ENCODE measurements at places on chromosomes 5 and 9. TPM values are rescaled to one million over a fixed set of nuclear protein-coding genes. Genes with fewer than 3 reads are reported as not detected.

DNA sequence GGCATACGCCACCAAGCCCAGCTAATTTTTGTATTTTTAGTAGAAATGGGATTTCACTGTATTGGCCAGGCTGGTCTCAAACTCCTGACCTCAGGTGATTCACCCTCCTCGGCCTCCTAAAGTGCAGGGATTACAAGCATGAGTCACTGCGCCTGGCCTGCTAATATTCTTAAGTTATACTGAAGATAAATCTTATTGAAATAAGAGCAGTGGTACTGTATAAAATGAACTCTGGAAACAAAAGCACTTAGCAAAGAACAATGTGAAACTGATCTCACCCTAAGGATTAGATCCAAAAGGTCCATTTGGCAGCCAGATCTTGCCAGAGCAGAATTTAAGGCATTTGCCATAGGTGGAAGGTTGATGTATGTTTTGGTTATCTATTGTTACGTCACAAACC is 27.1 kb downstream of the CYSTM1 start:
- no peak for DNase-seq

SPATA31C1 gene
- not detected for total RNA-seq

GRCh38 chr5:51397996-51398395 is 14.7 kb downstream of the ISL1 start:
- peak; percentile 52 for DNase-seq

GRCh38 chr5:143337946-143338345 is 65.5 kb downstream of the NR3C1 start:
- no peak for DNase-seq

SAPCD2 gene
- 13.5 TPM for total RNA-seq

DNA sequence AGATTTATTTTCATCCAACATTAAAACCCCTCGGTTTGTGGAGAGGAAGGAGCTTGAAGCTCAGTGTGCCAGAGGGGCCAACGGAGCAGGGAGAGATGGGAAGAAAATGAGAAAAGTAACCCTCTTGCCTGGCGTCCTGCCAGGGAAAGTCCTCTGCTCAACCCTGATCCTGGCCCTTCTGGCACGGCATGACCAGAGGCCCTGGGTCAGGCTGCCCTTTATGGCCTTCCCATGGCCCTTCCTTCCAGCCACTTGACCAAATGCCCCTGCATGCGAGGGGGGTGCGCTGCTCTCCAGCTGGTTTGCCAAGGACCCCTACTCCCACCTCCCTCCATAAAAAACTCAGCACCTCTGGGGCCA is 43.8 kb downstream of the SPRY4 start:
- DNase-seq, result no peak

GRCh38 chr5:32498484-32498883 is 53.9 kb upstream of the ZFR start:
- DNase-seq, result no peak

HRH2 gene
- total RNA-seq, result not detected

All from glutamatergic neuron (in vitro differentiated cells).